Uterus (tissue), 4 donors: ENCODE measurements at places on chromosomes 7 and 10. TPM values are rescaled to one million over a fixed set of nuclear protein-coding genes. Genes with fewer than 3 reads are reported as not detected.
A peak's percentile ranks its signal among the peaks of the same experiment; 100 is the strongest.

CALML5 gene
- not detected for total RNA-seq

DNA sequence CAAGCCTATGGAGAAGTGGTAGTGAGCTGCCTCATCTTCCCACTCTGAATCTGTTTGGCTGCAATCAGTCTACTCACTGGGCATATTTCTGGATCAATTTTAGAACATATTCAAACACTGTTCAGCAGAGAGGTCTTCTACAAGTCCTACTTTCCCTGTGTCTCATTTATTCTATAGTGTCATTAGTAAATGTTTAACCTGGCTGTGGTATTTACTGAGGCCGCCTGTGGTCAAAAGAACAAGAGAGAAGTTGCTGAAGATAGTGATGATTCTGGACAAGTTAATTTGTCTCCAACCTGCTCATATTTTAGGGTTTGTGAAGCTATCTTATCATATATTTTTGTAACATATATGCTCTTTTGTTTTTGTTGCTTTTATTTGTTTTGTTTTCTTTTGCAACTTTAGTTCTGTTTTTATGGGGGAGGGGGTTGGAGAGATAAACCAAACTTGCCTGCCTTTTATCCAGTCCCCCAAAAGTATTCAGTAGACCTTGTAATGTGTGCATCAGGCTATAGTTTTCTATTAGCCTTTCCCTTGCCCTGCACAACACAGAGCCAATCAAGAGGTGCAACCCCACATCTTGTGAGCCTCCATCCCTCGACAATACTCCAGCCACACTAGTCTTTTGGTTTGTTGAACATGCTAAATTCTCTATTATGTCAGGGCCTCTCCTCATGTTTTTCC lies 362.8 kb upstream of the MBL2 start:
- no peaks in the 10 kb centered on the region for H3K36me3 ChIP-seq
- no peak overlapping the region for H3K27ac ChIP-seq
- H3K4me1 ChIP-seq, result no peaks in the 10 kb centered on the region
- DNase-seq, result no peak
- no peak overlapping the region for H3K4me3 ChIP-seq
- no peaks in the 10 kb centered on the region for H3K27me3 ChIP-seq

GRCh38 chr7:3336042-3336665 lies 35.1 kb downstream of the SDK1 start:
- no peak for DNase-seq
- H3K36me3 ChIP-seq, result no peaks in the 10 kb centered on the region
- H3K27ac ChIP-seq, result no peak overlapping the region
- no peaks in the 10 kb centered on the region for H3K4me1 ChIP-seq
- H3K4me3 ChIP-seq, result no peak overlapping the region

- H3K27me3 ChIP-seq, result no peaks in the 10 kb centered on the region
- H3K4me1 ChIP-seq, result no peaks in the 10 kb centered on the region
- H3K27ac ChIP-seq, result no peak overlapping the region
- DNase-seq, result no peak
- no peak overlapping the region for H3K4me3 ChIP-seq
Observed at GRCh38 chr7:151120896-151121295, 34.6 kb downstream of the AGAP3 start.

DNA sequence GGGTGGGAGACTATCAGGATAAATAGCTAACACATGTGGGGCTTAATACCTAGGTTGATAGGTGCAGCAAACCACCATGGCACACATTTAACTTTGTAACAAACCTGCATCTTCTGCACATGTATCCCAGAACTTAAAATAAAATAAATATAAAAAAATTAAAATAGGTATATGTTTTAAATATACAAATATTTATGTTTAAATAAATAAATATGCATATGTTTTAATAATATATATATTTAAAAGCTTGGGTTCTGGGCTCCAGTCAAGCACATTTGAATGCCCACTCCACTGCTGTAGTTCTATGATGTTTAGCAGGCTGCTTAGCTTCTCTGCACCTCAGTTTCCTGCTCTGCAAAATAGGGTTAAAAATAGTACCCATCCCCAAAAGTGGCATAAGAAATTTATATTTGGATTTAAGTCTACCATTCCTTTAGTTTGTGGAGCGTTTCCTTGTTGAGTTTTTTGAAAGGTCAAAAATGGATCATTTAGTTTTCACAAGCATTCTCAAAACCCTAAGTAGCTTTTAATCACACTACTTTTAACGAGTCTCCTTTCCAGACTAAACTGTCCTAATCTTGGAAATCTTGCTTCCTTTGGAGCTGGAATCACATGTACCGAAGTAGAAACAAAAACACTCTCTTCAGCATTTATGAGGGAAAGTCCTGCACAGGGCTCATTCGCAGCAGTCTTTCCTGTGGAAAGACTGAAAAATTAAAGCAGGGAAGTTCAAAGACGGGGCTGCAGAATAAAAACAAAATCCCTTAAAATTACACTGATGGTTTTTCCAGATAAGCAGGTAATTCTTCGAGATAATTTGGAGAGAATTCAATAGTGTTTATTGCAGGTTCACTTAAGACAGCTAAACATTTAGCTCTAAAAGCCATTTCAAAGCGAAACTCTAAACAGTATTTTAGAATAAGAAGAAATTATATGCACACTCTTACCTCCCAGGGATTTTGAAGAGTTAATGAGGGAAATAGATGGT lies 111.7 kb upstream of the LYZL1 start:
- H3K4me3 ChIP-seq, result no peak overlapping the region
- no peak for DNase-seq
- no peaks in the 10 kb centered on the region for H3K27me3 ChIP-seq
- no peaks in the 10 kb centered on the region for H3K36me3 ChIP-seq

DNA sequence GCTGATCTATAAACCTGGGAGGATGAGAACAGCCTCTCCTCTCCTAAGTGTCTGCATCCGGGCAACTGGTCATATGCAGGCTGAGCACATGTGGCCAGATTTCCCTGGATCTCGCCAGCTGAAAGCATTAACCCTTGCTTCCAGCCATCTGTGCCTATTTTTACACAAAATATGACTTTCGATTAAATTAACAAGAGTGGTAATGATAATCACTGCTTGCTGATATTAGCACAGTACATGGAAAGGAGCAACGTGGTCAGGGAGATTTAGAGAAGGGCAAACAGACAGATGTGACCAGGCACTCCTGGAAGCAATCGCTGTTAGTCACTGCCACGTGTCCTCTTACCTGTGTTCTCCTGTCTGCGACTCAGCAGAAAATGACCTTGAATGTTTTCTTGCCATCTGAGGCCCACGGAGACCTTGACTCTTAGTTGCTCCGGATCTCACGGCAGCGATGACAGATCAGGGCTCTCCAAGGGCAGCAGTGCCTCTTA lies 59.5 kb upstream of the NPTX2 start:
- H3K27ac ChIP-seq, result no peak overlapping the region
- H3K4me3 ChIP-seq, result no peak overlapping the region
- H3K4me1 ChIP-seq, result no peaks in the 10 kb centered on the region
- H3K36me3 ChIP-seq, result no peaks in the 10 kb centered on the region

DNA sequence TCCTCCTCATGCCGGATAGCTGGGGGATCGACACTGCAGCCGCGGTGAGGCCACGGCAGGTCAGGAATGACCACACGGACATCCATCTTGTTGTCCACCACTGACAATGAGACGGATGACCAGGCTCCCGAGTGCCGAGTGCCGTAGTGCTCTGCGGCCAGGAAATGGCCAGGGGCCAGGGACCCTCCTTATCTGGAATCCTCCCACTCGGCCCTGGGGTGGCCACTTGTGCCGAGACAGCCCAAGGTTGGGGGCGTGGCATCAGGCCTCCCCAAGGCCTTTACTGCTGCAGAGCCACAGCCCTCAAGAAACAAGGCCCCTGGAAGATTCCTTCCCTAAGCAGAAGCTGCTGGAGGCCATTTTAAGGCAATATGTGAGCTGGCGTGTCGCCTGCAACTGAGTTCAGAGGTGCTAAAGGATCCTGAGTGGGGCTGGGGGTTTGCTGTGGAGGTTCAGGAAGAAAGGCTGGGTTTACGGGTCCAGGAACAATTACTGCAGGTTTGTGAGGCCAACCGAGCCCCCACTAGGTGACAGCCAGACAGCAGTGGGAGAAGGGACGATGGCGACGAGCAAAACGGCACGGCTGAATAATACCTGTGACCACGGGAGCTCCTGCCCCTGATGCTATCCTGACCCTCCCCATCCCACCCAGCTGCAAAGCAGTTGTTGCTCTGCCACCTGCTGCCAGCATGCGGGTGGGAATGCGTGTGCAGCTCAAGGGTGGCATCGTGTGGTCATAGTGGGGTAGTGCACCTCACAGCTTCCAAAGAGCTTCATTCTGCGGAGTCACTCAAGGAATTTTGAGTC lies 31.6 kb upstream of the LEP start:
- no peak overlapping the region for H3K27ac ChIP-seq
- H3K36me3 ChIP-seq, result no peaks in the 10 kb centered on the region
- no peak overlapping the region for H3K4me3 ChIP-seq
- H3K4me1 ChIP-seq, result no peaks in the 10 kb centered on the region
- DNase-seq, result peak; percentile 70
- H3K27me3 ChIP-seq, result no peaks in the 10 kb centered on the region
